ENCODE measurements at places on chromosomes 7 and 10. TPM values are rescaled to one million over a fixed set of nuclear protein-coding genes. Genes with fewer than 3 reads are reported as not detected.
A peak's percentile ranks its signal among the peaks of the same experiment; 100 is the strongest.

LEP gene
- polyA plus RNA-seq = 0.04 TPM

- peak; percentile 75 for DNase-seq
Observed at GRCh38 chr10:116044801-116045248, 228.2 kb downstream of the GFRA1 start.

HMX2 gene
- not detected for polyA plus RNA-seq

DNA sequence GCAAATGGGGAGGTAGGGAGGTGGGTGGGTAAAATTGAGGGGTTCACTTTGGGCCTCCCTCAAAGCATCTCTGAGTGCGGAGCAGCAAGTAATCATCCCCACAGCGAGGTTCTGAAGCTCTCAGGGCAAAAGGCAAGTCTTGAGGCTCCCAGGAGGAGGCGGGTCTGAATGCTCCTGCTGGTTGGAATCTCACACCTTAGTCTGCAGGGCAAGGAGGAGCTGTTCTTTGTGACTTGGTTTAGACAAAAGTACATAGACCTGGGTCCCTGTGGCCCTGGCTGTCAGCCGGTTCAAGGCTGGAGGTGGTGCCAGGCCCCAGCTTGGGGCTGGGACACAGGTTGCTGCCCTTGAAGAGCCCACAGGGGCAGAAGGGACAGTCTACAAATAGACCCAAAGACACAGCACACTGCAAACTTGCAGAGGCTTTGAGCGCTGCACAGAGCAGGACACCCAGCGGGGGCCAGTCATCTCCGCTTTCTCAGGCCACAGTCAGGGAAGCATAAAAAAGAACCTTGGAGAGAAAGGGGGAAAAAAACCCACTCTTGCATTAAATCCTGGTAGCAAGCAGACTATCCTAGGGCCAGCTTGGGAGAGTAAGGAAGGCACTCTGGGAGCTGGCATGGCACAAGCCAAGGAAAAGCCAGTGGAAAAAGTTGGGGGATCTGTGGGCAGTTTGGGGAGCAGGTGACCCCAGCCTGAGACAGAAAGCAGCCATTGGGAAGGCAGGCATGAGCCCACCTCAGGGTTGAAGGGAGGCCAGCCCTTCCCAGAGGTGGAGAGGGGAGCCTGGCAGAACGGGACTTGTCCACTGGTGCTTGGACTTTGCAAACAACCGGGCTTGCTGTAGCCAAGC lies 926 bp upstream of the C10orf71 start:
- DNase-seq = no peak

GRCh38 chr7:90980545-90980944 lies 283.7 kb upstream of the FZD1 start:
- DNase-seq = no peak

DNA sequence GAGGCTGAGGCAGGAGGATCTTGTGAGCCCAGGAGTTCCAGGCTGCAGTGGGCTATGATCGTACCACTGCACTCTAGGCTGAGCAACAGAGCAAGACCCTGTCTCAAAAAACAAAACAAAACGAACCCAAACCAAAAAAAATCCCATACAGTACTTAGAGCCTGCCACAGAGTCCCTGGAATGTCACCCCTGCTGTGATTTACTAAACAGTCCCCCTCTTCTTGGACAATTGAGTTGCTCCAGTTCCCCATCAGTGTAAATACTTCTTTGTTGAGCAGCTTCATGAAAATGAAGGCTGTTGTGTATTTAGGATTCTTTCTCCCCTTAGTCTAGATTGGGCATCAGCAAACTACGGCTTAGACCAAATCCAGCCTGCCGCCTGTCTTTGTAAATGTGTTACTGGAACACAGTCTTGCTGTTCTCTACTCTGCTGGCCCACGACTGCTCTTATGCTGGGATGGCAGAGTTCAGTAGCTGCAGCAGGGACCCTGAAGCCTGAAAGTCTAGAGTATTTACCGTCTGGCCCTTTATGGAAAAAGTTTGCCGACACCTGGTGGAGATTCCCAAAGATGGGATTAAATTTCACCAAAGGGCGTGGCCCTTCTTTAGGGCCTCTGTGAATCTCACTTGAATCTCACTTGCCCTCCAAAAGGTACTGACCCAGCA lies 57.8 kb downstream of the PALD1 start:
- no peak for DNase-seq

SYT15B gene
- polyA plus RNA-seq = 0.80 TPM

GRCh38 chr10:125127110-125127509 lies 33.3 kb downstream of the CTBP2 start:
- no peak for DNase-seq

ADAMTS14 gene
- polyA plus RNA-seq = 23.5 TPM

DNA sequence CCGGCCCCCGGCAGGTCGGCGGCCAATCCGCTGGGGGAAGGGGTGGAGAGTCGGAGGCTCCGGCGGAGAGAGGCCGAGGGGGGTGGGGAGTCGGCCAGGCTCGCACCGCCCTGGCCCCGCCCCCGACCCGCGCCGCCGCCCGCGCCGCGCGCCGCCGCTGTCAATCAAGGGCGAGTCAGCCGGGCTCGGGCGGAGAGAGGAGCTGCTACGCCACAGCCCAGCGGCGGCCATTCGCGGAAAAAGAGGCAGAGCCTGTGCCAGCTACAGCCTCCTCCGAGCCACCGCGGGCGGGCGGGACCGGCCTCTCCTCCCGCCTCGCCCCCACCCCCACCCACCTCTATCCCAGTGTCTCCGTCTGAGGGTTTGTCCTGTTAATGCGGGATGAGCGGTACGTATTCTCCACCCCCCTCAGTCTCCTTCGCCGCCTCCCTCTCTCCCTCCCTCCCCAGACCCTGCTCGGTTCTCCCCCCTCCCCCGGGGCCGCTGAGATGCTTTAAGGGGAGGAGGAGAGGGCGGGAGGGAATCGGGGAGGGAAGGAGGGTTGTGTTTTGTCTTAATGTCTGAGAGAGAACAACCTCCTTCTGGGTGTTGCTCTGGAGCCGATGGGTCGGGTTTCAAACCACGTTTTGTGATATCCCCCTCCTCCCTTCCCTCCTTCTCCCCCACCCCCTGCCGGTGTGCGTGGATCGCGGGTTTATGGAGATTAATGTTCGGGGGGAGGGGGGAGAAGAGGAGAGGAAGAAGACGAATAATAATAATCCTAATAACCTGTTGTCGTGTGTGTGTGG lies at the start of gene SP4:
Gene SP4 (plus strand): TSS at position 213 of the 788 bp plus-strand sequence. CDS start 169 bp downstream, at position 382.
- DNase-seq = peak; percentile 98

GRCh38 chr7:135714534-135715009 lies 13.4 kb downstream of the SLC13A4 start:
- no peak for DNase-seq

DNA sequence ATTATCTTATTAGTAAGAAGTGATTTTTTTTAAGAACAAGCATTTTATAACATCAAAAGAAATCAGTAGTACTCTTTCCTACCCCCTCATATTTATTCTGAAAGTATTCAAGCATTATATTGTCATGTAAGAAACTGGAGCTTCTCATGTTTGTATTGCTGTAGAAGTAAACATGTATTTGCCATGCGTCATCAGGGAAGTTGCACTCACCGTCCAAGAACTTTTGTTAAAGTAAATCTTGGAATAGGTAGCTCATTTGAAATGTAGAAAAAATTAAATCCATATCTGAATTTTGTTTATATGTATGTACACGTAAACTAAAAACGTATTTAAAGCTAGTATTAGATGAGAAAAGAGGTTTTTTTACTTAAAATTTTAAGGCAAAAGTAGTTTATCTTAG lies 96.8 kb downstream of the PTEN start:
- no peak for DNase-seq

SRGN gene
- 25.3 TPM for polyA plus RNA-seq

- no peak for DNase-seq
Observed at GRCh38 chr10:29694121-29694520, 59.4 kb upstream of the SVIL start.

DNA sequence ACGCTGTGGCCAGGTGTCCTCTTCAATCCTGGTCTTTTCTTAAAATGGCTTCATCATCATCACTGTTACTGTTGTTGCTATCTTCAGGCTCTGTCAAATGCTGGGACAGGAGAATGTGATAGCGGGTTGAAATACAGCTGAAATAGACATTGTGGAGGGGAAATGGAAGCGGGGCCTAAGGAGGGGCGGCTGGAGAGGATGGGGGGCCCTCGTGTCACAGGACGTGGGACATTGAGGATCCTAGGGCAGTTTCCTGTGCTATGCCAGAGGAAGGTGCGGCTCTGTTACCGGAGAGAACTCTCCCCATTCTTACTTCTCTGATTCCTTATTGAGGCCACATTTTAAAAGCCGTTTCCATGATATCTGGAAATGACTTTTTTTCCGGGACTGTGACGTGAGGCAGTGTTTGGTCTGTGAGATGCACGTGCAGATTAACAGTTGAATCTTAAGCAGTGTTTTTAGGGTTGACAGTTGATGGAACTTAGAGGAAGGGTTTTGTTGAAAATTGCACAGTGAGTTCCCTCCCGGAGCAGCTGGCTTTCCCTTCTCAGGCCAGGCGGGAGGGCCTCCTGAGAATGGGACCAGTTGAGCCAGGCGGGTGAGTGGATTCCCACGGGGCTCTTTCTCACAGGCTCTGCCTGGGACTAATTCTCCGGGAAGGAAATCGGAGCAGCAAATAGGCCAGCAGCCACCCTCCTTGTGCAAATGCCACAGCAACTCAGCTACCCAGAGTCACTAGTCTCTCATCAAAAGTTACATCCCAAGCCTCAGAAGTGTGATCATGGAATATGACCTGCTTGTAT lies 125.2 kb downstream of the TACC2 start:
- peak; percentile 69 for DNase-seq

ORC5 gene
- polyA plus RNA-seq = 15.4 TPM
